Stimulated activated CD4-positive, alpha-beta T cell treated with anti-CD3 and anti-CD28 coated beads, Interleukin-2, amount 100 ng/mL, for 24 hours (primary cell): ENCODE measurements at places on chromosomes 7 and 10.

DNA sequence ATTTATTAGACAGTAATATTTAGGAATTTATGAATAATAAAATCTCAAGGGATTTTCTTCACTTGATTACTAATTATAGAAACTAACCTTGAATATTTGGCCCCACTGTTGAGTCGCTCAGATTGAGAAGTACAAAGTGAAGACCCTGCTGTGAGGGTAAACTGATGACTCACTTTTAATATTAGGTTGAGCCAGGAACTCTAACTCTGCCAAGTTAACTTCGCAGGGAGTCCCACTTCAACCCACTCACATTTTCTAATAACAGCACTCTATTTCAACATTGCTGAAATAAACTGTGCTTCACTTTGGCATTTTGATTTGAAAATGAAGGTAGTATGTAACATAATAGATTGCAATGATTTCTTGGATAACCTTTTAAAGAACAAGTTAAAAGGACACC is 200.7 kb downstream of the POLR1F start:
- DNase-seq = no peak

DNA sequence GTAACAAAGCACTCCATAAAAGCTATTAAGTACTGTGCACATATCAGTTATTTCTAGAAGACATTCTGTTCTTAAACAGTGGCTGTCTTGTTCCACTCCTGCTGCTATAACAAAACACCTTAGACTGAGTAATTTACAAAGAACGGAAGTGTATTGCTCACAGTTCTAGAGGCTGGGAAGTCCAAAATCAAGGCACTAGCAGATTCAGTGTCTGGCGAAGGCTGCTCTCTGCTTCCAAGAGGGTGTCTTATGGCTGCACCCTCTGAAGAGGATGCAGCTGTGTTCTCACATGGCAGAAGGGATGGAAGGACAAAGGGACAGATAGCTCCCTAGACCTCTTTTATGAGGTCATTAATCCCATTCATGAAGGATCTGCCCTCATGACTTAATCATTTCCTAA is 424.2 kb upstream of the ZMIZ1 start:
- DNase-seq = no peak

- no peak for DNase-seq
Measured at GRCh38 chr7:10860516-10860915, 113.2 kb upstream of the PHF14 start.

- DNase-seq = peak; percentile 39
Measured at GRCh38 chr7:64946772-64947171, 43.7 kb downstream of the ZNF273 start.

DNA sequence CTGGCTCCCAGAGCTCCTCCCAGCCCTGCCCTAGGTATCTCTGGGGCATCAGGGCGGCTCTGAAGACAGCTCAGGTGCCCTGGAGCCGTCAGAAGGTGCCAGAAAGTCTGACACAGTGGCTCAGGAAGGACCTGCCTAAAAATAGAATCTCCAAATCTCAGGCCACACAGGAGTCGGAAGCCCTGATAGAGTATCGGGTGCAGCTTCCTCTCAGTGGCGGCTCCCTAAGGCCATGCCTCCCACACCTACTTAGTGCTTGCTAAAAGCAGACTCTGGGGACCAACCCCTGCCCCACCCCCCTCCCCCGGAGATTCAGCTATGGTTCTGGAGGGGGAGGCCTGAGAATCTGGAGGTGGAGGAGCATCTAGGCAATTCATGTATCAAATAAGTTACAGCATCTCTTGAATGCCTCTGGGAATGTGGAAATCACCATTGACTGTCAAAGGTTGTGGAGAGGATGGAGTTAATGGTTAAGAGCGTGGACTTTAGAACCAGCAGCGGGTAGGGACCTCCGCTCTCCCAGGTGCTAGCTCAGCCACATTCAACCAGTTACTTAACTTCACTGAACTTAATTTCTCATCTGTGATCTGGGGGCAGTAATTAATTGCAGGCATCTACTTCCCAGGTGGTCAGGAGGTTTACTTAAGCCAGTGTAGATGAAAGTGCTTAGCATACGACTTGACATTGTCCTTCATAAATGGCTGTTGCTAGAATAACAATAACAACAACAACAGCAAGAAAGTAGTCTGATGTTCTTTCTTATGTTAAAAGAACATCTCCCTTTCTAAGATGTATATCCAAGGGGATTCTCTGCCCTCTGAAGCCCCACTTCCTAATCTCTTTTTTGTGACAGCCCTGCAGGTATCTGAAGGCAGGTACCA is 38.6 kb upstream of the MXI1 start:
- no peak for DNase-seq

- no peak for DNase-seq
Measured at GRCh38 chr10:103512166-103512565, 18.7 kb downstream of the NEURL1 start.

DNA sequence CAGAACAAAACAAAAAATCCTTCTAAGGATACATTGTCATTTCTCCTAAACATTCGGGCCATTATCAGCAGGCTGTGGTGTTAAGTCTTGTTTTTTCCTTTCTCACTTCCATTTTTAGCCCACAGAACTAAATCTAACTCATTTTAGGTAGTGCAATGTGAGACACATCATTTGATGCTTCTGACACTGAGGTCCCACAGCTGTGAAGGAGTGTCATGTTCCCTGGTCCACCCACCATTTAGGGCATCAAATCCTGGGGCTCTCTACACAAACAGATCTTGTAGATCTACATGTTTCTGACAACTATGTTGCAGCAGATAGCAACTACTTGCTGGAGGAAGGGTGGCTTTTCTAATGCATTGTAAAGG is 232.5 kb upstream of the IGFBP3 start:
- DNase-seq = no peak

DNA sequence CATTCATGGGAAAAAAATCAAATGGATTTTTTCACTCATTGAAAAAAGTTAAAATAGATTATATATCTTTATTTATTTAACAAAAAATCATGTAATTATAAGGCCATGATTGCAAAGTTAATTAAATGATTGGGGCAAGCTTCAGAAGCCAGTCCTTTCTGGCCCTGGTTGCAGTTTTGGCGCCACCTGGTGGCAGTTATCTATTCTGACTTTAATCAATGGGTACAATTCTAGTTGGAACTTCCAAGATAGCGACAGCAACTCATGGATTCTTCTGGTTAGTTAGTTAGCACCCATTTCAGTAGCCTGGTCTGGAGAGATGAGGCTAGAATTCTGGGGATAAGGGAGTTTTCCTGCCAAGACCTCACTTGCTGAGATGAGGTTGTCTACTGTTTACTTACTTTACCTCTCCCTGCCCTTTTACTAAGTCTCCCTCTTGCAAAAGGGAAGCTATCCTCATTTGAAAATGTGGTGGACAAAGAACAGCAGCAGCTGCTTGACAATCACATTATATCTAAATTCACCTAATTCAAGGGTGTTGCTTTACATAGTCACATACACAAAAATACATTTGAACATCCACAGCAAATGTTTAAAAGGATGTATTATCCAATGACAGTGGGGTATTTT is 42.3 kb downstream of the NOC3L start:
- DNase-seq = peak; percentile 75

DNA sequence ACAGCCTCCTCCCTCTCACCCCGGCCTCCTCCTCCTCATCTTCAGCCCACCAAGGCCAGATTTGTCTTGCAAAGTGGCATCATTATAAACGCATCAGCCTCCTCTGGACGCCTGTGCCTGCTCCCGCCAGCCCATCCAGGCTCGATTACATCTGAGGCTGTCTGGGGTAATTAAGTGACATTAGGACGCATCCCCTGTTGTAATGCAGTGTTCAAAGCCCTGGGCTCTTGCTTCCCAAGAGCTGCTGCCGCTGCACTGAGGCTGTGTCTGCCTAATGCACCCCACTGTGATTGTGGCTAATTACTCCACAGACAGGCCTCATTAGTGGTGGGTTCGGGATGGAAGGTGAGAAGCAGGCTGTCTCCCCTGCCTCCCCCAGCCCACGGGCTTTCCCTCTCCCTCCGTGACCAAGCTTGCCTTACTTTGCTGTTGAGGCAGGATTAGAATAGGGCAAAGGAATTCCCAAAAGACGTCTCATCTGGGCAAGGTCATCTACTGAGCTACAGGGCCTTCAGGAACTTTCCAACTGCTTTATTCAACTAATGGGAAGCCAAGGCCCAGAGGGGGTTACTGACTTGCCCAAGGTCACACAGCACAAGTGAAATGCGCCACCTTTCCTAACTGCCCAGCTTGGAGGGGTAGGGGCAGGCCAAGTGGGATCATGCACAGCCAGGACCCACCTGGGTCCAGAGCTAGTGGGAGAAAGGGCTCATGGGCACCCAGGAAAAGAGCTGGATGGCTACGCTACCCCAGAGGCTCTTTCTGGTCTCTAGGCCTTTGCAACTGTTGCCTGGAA is 66.2 kb upstream of the PCBD1 start:
- DNase-seq = no peak

DNA sequence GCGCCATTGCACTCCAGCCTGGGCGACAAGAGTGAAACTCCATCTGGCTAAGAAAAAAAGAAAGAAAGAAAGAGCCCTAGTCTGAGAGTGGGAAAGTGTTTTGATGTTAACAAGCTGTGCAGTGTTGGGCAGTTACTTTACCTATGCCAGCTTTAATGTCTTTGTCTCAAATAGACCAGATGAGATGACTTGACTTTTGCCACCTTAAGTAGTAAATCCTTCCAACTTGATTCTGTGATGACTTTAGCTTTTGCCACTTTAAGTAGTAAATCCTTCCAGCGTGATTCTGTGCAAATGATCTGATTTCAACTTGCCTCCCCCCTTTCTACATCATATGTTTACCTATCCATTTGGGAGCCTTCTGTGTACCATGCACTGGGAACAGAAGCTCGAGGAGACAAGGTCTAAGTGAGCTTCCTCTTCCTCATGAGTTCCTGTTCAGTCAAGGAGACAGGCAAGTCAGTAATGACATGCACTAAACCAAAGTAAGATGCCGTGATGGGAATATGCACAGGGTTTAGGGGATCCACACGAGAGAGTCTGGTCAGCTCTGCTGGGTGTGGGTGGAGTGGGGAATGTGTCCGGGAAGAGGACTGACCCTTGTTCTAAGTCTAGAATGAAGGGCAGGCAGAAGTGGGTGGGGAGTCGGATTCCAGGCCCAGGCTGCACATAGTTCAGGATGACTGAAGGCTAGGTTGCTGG is 17.2 kb downstream of the INPP5F start:
- no peak for DNase-seq

GRCh38 chr10:33352175-33352574 is 17.7 kb upstream of the NRP1 start:
- DNase-seq = no peak

GRCh38 chr10:21513405-21513788 is 12.1 kb downstream of the SKIDA1 start:
- no peak for DNase-seq

GRCh38 chr7:70812511-70812910 is 319.4 kb upstream of the GALNT17 start:
- no peak for DNase-seq

DNA sequence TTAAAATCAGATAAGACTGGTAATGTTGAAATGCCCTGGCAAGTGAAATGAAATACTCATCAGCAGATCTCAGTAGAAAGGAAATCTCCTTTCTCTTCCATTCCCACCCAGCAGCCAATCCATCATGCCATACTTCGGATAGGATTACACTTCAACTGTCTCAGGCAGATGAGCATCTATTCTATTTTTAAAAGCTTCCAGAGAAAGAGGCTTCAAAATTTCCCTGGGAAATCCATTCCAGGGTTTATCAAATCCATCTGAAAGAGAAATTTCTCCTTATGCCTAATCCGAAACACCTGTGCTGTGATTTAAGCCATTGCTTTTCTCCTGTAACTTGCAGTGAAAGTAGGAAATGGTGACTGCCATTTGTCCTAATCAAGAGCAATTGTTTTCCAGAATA is 60.4 kb upstream of the RAPGEF5 start:
- DNase-seq = no peak

GRCh38 chr10:91381257-91381891 is 28.8 kb upstream of the HECTD2 start:
- no peak for DNase-seq

DNA sequence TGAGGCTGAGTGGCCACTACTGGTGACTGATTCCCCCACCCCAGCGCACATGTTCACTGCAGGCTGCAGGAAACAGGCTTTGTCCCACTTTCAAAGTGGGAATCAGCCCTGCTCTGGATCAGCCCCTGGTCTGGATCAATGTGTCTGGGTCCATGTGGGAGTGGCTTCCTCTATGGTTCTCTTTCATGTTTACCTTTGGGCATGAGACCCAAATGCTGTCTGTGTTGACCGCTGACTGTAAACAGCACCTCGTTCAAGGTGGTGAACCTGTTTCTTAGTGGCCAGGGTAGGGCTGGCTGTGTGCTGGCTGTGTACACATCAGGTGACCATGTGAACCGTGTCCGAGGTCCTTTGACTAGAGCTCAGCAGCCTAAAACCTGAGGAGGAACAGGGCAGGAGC is 121.8 kb downstream of the CAMK1D start:
- DNase-seq = no peak

DNA sequence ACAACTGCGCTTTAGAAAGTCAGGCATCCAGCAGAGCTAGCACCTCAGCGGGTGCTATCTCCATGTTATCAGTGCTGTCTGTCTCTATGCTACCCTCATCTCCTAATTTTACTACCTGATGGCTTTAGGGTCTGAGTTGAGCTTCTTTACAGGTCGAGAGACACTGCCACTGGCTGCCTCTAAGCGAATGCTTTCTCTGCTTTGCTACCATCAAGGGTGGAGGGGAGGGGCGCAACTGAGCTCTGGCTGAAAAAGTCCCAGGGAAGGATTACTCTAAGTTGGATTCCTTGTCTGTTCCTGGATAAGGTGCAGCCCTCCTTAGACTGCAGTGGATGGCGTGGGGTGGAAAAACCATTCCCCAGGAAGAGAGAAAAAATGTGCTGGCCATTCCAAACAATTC is 105.7 kb downstream of the CDK14 start:
- no peak for DNase-seq

GRCh38 chr7:158005531-158005930 is 582.1 kb downstream of the PTPRN2 start:
- DNase-seq = no peak
